T-helper 17 cell (primary cell): ENCODE measurements at places on chromosomes 12 and 14.
A peak's percentile ranks its signal among the peaks of the same experiment; 100 is the strongest.

- H3K27ac ChIP-seq, result peak overlapping the region; percentile 81
- H3K4me3 ChIP-seq, result peak overlapping the region; percentile 90
Measured at GRCh38 chr12:57592551-57593165, 1.7 kb downstream of the PIP4K2C start.

DNA sequence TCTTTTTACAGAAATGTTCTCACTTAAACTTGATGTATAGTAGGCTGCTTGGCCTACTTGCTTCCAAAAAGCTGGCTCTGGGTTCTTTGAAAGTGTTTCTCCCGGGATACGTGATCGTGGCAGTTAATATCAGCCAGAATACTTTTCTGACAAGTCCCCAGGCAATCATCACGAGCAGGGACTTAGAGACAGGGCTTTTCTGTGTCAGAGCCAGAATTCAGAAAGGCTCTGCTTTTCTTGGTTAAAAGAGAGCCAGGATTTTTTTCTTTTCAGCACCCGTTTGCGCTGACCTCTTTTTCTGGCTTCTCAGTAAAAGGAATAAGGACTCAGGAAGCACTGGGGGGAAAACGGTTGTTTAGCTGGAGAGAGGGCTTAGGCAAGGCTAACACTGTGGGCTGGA, 57.8 kb upstream of the ARHGAP5 start:
- no peaks in the 10 kb centered on the region for H3K4me1 ChIP-seq
- no peak overlapping the region for H3K4me3 ChIP-seq
- H3K36me3 ChIP-seq, result no peaks in the 10 kb centered on the region
- no peak for DNase-seq
- no peaks in the 10 kb centered on the region for H3K27me3 ChIP-seq
- H3K27ac ChIP-seq, result no peak overlapping the region

GRCh38 chr14:54808326-54809161, 94.1 kb downstream of the GCH1 start:
- H3K36me3 ChIP-seq, result no peaks in the 10 kb centered on the region
- DNase-seq, result no peak
- no peak overlapping the region for H3K27ac ChIP-seq

GRCh38 chr14:37196604-37197420, 925 bp upstream of the MIPOL1 start:
- peaks cover 2% of the 10 kb centered on the region for H3K36me3 ChIP-seq
- no peak for DNase-seq
- no peak overlapping the region for H3K27ac ChIP-seq
- H3K4me3 ChIP-seq, result peak overlapping the region; percentile 83
- H3K27me3 ChIP-seq, result peaks cover 7% of the 10 kb centered on the region

- no peaks in the 10 kb centered on the region for H3K36me3 ChIP-seq
- peaks cover 26% of the 10 kb centered on the region for H3K4me1 ChIP-seq
- H3K27me3 ChIP-seq, result no peaks in the 10 kb centered on the region
- no peak overlapping the region for H3K4me3 ChIP-seq
Measured at GRCh38 chr12:123351349-123351748, 13.3 kb downstream of the SBNO1 start.

- no peaks in the 10 kb centered on the region for H3K27me3 ChIP-seq
- no peaks in the 10 kb centered on the region for H3K36me3 ChIP-seq
- no peak for DNase-seq
- no peaks in the 10 kb centered on the region for H3K4me1 ChIP-seq
Measured at GRCh38 chr12:88206601-88207000, 64.5 kb downstream of the TMTC3 start.

GRCh38 chr12:45273717-45274271, 57.9 kb downstream of the ANO6 start:
- no peak overlapping the region for H3K27ac ChIP-seq
- DNase-seq, result no peak
- peaks cover 3% of the 10 kb centered on the region for H3K36me3 ChIP-seq
- no peaks in the 10 kb centered on the region for H3K27me3 ChIP-seq
- H3K4me1 ChIP-seq, result peaks cover 14% of the 10 kb centered on the region

DNA sequence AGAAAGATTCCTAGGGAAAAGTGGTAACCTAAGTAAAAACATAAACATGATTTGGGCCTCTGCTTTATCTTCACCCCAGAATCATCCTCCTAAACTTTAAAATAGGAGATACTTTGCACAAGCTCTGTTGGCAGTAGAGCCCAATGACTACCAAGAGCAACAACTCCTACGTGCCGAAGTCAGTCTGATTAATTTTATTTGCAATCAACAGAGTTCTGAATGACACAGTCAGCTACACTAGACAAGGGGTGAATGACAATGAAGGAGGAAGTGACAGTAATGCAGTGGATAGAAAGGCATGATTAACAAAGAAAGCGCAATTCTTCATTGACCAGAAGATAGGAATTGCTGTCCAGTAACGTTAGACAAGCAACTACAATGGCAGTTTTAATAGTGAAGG, 957.9 kb upstream of the USP15 start:
- H3K27me3 ChIP-seq, result no peaks in the 10 kb centered on the region
- no peak overlapping the region for H3K27ac ChIP-seq
- no peak for DNase-seq
- H3K4me1 ChIP-seq, result no peaks in the 10 kb centered on the region

DNA sequence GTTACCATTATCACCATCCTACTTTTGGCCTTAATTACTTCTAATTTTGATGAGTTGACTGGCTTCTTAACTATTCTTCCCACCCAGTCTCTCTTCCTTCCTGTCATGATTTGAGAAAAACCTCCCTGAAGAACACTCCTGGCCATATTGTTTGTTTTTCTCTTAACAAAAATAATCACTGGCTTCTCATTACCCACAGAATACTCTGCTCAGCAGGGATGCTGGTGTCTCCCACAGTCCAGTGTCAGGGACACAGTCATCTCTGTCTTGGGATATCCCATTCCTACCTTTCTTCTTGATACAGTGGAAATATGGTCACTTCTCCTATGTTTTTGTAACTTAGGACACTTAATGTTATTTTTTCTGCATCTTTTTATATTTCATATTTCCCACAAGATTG, 103.7 kb downstream of the SRGAP1 start:
- H3K27ac ChIP-seq, result no peak overlapping the region
- no peaks in the 10 kb centered on the region for H3K27me3 ChIP-seq
- H3K36me3 ChIP-seq, result no peaks in the 10 kb centered on the region
- peaks cover 8% of the 10 kb centered on the region for H3K4me1 ChIP-seq

GRCh38 chr14:71497645-71498086, 434.6 kb upstream of the RGS6 start:
- peaks cover 2% of the 10 kb centered on the region for H3K36me3 ChIP-seq
- no peak overlapping the region for H3K4me3 ChIP-seq
- no peak for DNase-seq
- H3K27ac ChIP-seq, result no peak overlapping the region
- H3K4me1 ChIP-seq, result no peaks in the 10 kb centered on the region

- no peak overlapping the region for H3K27ac ChIP-seq
- H3K27me3 ChIP-seq, result no peaks in the 10 kb centered on the region
- DNase-seq, result no peak
- peaks cover 5% of the 10 kb centered on the region for H3K36me3 ChIP-seq
Measured at GRCh38 chr12:107514887-107515445, 170.6 kb upstream of the PWP1 start.
